ENCODE measurements at places on chromosomes 3 and 15.

DNA sequence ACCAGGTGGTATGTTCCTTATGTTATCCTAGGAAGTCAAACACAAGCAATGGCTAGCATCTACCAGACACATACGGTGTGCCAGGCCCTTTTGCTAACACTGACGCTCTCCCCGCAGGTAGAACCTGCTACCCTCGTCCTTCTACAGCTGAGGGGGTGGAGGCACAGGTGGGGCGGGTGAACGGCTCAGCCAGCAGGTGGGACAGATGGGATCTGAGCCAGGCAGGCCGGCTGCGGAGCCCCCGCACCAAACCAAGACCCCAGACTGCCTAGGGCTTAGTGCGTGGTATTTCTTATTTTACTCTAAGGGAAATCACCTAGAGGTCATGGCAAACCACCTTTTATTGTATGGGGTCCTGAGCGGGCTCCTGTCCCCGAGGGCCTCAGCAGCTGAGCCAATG is 53.9 kb upstream of the PCSK6 start:
- no peak for DNase-seq

DNA sequence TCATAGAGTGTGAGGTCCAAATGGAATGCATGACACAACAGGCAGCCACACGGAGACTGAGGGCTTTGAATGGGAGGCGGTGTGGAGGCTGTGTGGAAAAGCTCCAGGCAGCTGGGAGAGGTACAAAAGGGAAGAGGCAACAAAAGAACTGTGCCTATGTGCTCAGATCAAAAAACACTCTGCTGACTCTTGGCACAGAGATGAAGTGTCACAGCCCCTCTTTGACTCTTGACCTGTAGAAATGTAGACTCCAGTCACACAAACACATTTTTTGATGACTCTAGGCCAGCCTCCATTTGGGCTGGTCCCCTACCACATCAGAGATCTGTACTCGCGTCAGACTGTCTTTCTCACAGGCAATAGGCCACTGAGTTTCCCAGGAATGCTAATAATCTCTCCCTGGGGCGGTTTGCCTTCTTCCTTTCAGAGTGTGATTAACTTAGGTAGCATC is 456.0 kb downstream of the TUSC7 start:
- no peak for DNase-seq

DNA sequence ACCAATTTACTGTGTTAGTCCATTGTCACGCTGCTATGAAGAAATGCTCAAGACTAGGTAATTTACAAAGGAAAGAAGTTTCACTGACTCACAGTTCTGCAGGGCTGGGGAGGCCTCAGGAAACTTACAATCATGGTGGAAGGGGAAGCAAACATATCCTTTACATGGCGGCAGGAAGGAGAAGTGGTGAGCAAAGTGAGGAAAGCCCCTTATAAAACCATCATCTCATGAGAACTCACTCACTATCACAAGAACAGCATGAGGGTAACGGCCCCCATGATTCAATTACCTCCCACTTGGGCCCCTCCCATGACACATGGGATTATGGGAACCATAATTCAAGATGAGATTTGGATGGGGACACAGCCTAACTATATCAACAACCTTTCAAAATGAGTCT is 20.2 kb downstream of the USF3 start:
- no peak for DNase-seq

DNA sequence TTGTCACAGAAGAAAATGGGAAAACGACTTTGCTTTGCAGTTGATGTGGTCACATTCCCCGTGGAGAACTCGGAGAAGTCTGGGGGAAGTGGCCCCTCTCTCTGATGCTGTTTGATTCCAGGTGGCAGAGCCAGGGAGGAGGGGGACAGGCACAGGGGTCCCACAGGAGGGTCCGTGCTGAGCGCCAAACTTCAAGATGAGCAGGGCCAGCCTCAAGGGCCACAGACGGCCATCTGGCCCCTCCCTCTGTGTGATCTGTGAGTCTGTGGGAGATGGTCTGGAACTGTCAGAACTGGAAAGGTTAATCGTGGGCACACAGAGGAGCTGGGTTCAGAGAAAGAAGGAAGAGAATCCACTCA is 23.1 kb upstream of the CORO2B start:
- no peak for DNase-seq

DNA sequence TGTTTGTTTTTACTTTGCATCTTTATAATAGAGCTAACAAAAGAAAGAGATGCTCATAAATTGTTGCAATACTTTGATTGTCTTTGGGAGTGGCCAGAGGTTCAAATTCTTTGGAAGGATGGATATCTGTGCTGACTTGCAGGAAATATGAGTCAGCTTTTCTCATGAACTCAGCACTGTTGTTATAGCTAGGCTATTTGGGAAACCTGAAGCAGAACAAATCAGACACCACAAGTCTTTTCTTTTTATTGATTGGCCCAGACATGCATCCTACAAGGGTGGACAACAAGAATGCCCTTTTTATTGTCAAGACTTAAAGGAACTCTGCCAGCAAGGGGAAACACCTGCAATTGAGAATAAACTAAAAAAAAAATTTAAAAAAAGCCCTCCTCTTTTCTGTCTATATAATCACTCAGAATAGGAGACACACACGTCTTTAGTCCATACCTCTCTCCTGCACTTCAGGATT is 4.6 kb upstream of the DENND4A start:
- DNase-seq = peak; percentile 70

DNA sequence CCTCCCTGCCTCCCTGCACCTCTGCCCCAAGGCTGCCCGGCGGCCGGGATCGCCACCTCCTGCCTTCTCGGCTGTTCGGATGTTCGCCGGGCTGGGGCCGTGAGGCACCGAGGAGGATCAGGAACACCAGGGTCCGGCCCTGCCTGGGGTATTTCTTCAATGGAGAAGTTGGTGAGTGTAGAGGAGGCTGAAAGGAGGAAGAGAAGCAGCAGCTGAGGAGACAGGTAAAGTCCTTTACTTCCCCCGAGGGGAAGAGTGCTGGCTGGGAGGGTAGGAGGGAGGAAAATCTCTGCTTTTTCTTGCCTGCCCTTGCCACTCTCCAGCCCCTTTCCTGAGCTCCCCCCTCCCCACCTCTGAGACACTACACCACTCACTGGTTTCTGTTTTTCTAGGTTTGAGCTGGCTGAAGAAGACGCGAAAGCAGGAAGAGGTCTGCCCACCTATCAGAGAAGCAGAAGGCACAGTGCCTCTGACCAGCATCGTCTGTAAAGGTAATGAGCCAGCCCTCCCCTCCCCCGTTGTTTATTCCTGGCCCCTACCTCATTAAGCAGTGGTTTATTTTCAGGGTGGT is 519 bp downstream of the ASB7 start:
- no peak for DNase-seq

- no peak for DNase-seq
Observed at GRCh38 chr15:46872286-46872980, 844.9 kb upstream of the SEMA6D start.

All from non-pigmented ciliary epithelial cell (primary cell).